Natural killer cell treated with Interleukin-12 subunit alpha and Interleukin-12 subunit beta and Interleukin-15 and Interleukin-18, amount 100 ng/mL, for 72 hours (primary cell): ENCODE measurements at places on chromosomes 16 and 17.

GRCh38 chr16:85526185-85526974 is 86.7 kb upstream of the GSE1 start:
- no peaks in the 10 kb centered on the region for H3K36me3 ChIP-seq
- no peak overlapping the region for H3K4me3 ChIP-seq
- H3K27ac ChIP-seq, result no peak overlapping the region
- DNase-seq, result no peak
- peaks cover 10% of the 10 kb centered on the region for H3K27me3 ChIP-seq
- H3K4me1 ChIP-seq, result peaks cover 16% of the 10 kb centered on the region

- no peak overlapping the region for H3K4me3 ChIP-seq
- no peak for DNase-seq
- H3K27ac ChIP-seq, result no peak overlapping the region
- H3K36me3 ChIP-seq, result peaks cover 7% of the 10 kb centered on the region
- no peaks in the 10 kb centered on the region for H3K27me3 ChIP-seq
Observed at GRCh38 chr17:37109731-37110710, 161.3 kb downstream of the AATF start.

DNA sequence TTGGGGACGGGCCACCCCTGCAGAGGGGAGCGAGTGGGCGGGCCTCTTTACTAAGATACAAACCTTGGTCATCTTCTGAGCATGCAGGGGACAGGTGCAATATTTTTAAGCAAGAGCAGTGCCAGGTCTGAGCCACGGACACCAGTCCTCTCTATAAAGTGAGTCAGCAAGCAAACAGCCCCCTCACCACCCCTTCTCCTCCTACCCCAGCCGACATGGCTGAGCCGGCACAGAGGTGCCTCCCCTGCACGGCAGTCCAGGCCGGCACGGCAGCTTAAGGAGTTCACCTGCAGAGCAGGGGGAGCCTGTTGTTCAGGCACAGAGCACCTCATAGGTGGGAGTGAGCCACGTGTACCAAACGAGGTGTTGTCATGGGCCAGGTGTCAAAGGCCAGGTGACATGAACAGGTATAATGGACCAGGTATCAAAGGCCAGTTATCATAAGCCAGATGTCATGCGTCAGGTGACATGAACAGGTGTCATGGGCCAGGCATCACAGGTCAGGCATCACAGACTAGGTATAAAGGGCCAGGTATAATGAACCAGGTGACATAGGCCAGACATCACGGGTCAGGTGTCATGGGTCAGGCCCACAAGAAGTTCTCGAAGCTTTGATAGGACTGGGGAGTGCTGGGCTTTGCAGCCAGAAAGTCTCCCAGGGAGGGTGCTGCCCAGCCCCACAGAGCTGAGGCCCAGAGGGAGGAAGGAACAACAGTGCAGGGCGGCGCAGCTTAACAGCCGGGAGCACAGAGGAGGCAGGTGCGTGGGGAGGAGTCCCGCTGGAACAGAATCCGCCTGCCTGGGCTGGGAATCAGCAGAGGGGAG is 42.6 kb upstream of the ZNF469 start:
- no peak overlapping the region for H3K4me3 ChIP-seq
- H3K4me1 ChIP-seq, result peaks cover 2% of the 10 kb centered on the region
- no peak overlapping the region for H3K27ac ChIP-seq
- no peak for DNase-seq
- H3K27me3 ChIP-seq, result no peaks in the 10 kb centered on the region

DNA sequence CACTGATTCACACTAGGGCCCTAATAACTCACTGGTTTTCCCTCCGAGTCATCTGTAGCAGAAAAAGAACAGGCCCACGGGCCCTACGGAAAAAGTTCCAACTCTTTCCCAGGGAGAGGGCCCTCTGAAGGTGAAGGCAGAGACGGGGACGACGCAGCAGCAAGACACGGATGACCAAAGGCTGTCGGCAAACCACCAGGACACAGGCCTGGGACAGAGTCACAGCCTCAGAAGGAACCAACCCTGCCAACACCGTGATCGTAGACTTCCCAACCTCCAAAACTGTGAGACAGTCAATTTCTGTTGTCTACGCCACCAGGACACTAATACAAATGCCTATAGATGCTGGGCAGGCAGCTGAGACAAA is 5.2 kb upstream of the SPHK1 start:
- DNase-seq, result no peak
- H3K27me3 ChIP-seq, result no peaks in the 10 kb centered on the region
- no peaks in the 10 kb centered on the region for H3K36me3 ChIP-seq
- no peak overlapping the region for H3K4me3 ChIP-seq

GRCh38 chr17:8155996-8156245 is 3.7 kb upstream of the PER1 start:
- no peak overlapping the region for H3K27ac ChIP-seq
- H3K4me3 ChIP-seq, result no peak overlapping the region
- peaks cover 53% of the 10 kb centered on the region for H3K4me1 ChIP-seq
